ENCODE measurements at places on chromosomes 7 and 10. TPM values are rescaled to one million over a fixed set of nuclear protein-coding genes. Genes with fewer than 3 reads are reported as not detected.

SRRM3 gene
- 6.1 TPM for total RNA-seq

NFE2L3 gene
- 9.8 TPM for total RNA-seq

PPP3CB gene
- 111 TPM for total RNA-seq

SPAG6 gene
- total RNA-seq, result 0.41 TPM

IGFBP3 gene
- 6.1 TPM for total RNA-seq

NAT16 gene
- 0.82 TPM for total RNA-seq

CCDC3 gene
- 18.8 TPM for total RNA-seq

STEAP1B gene
- 2.4 TPM for total RNA-seq

DNA sequence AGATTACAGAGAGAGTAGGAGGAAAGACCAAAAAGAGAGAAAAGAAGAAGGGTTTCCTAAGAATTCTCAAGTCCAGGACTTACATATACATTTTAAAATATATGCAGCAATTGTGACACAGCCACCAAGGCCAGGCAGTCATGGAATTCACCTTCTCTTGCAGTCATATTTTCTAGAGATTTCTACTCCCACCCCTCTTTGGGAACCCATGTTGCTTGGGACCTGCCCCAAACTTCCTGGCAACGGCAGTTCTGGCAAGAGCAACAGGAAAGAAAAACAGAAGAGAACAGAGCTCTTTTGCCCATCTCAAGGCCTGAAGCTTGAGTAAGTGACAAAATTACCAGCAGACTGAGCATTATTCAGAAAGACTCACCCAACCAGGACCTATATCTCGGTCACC, 128.3 kb upstream of the ASAH2 start:
- no peak for DNase-seq

- no peak for DNase-seq
Measured at GRCh38 chr10:132438091-132439024, 41.4 kb downstream of the PWWP2B start.

DNA sequence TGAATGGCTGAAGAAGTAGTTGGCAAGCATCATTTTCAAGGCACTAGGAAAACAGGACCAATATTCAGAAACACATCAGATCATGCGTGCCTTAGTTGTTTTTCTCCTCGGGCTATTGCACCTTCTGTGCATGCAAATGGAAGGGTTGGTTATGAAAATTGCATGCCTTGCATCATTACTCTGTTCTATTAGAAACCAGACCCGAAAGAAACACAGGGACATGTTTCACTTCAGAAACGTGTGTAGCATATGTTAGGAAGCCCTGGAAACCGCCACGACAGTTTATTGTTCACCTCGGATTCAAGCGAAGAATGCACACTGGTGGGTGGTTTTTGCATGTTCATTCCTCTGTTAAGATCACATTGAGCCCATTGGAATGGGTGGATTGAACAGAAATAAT, 214.7 kb downstream of the FRMD4A start:
- DNase-seq, result no peak

DNA sequence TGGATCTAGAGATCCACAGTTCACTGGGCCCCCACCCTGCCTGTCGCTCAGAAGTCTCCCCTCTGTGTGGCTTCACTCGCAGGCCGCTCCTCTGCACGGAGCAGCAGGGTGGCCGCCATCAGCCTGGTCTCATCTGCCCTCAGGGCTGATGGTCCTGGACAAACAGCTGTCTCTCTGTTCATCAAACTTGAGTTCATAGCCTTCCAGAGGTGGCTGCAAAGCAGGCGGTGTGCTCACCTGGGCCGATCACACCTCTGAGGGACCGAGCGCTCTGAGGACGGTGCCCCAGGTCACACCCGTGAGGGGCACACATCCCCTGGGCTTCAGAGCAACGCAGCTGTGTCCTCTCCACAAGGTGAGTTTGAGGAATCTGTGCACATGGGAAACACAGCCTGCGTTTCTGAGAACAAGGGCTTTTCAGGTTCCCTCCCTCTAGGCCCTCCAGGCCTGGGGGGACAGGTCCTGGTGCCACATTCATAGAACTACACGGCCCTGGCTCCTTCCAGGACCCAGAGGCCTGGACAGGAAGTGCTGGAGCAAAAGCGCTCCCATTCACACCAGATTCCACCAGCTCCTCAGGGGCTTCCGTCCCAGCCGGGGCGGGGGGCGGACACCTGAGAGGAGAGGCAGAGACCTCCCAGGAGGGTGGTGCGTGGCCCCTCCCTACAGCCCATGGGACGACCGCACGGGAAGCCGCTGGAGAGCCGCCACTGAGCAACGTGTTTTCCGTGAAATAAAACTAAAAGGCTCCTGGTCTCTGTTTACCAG, 31.2 kb upstream of the FAM20C start:
- no peak for DNase-seq

DNA sequence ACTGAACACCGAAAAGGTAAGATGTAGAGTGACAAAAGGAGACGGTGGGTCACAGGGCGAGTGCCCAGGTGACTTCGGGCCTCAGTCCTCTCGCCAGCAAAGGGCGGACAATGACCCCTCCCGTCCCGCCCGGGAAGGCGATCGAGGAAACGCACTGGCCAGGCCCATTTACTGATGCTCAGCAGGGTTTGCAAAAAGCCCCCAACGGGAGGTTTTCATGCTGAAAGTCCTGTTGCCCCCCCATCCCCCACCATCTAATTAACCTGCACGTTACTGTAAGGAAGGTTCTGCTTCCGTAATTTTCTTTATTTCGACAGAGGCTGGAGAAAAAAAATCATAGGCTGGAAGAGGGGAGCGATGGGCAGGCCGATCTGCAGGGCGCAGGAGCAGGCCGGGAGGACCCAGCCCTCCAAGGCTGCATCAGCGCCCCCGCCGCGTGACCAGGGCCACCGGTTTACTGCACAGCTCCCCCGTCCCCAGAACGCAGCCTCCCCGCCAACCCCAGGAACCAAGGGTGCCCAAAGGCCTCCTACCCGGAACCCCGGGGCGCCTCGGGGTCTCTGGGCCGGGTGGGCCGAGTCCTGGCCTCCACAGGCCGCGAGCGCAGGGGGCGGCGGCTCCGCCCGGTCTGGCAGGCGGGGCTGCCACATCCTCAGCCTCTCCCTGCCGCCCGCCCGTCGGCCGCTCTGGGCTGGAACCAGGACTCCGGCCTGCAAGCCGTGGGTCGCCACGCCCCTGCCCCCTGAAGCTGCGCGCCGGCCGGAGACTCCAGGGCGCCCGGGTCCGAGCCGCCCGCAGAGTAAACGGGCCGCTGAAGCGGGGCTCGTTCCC, 613 bp downstream of the OAT start:
- DNase-seq, result peak; percentile 58

GRCh38 chr7:131027287-131027773, 293.3 kb upstream of the KLF14 start:
- no peak for DNase-seq

DNA sequence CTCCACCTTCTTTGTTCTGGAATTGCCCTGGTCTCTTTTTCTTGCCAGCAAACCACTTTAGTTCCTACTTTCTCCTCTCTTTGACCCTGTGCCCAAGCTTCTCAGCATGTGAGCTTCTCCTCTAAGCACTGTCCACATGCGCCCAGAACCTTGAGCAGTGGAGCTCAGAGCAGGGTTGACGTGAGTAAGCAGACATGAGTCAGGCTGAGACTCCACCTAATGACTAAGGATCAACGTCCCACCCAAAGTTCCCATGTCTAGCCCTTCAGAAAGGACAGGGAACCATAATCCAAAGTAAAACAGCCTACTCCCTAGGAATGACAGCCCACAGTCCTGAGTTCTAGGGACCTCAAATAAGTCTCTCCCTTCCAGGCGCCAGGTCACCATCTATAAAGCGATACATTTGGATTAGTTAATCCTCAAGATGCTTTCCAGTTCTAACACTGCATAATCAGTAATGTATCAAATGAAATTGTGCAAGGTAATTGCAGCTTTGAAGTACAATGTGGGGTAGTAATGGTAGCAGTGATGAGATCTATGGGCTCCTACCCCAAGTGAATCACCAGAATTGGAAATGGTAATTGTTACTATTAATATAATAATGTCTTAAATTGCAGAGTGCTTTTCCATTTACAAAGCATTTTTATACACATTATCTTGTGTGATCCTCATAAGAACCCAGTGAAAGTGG, 44.5 kb downstream of the KCNMA1 start:
- DNase-seq, result no peak

DNA sequence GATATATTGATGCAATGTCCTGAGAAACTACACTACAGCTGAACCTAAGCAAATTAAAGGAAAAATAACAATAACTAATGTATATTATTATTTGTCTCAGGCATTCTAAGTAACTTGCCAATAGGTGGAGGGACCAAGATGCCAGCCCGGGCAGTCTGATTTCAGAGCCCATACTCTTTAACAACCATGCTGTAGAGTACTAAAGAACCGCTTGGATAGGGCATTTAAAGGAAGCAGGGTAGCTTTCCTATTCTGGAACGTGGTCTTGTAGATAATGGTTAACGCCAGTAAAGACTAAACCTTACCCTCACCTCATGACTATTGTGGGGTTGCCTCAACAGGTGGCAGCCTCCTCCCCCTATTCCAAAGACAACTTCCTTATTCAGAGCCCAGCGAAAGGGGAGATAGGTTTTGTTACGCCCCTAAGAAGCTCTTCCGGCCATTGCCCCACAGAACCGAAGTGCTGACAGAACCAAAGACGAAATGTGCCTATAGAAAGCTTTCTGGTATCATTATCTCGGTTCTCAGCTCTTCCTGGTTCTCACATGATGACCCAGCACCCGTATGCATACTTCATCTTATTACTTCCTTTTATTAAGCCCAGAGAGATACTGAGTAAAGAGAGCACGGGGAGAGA, 707 bp upstream of the C1GALT1 start:
- DNase-seq, result peak; percentile 33

DNA sequence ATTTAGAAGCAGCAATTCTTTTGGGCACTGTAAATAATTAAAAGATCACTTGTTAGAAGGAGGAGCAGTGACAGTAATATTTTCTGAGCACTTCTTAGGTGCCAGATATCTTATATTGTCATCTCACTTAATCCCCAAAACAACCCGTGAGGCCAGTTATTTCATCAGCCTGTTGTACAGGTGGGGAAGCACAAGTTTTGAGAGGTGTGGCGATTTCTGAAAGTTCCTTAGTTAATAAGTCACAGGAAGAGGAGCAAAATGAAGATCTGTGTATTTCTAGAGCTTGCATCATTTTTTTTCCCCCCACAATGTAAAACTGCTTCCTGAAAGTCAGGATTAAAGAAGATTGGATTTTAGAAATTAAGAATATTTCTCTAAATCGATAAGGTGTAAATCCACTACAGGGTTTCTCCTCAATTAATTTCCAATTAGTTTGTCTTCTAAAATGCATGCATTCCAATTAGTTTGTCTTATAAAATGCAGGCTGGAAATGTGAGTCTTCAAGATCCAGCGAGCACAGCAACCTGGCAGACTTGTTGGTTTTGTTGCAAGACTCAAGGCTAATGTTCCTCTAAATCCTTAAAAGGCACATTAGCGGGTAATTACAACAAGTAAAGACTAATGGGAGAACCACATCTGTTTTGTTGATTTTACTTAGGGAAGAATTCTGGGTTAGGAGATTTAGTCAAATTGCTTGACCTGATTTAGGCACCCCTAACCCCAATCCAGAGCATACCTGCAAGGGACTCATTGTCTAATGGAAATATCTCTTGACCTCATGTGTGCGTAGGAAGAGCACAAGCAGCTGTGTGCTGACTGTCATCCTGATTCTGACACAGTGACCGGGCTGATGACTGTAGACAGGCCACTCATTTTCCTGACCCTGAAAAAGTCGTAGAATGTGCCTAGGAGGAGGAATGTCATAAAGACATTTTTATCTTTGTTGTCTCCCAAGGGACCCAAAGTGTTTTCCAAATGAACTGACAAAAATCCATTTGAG, 272.0 kb downstream of the BAMBI start:
- DNase-seq, result no peak

- no peak for DNase-seq
Measured at GRCh38 chr7:122970740-122971725, 24.5 kb downstream of the TAS2R16 start.

DNA sequence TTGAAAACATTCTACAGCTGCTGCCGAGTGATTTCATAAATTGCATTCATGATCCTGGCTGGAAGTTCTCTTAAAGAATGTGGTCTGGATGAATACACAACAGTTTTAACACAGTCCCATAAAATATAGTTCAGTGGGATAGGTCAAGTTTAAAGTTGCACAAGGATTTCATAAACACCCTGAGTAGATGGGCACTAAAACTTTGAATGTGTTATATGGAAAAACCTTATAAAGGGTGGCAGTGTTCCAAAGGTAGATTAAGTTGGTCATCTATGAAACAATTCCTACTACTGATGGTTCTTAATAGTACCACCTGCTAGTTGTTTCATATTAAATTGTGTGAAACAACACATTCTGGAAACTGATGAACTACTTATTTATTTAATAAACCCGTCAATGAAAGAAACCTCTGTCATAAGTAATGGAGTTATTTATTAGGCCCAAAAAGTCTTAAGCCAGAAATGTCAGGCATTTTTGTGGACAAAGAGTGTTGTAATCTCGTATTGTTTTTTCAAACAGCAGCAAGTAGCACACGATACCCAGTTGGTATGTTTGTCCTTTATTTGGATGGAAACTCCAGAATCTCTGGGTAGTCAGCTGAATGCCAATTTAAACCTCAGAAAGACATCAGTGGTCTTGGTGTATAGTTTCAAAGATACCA, 14.3 kb upstream of the RPA3 start:
- no peak for DNase-seq

- DNase-seq, result no peak
Measured at GRCh38 chr7:2717293-2718261, 29.6 kb downstream of the AMZ1 start.

DNA sequence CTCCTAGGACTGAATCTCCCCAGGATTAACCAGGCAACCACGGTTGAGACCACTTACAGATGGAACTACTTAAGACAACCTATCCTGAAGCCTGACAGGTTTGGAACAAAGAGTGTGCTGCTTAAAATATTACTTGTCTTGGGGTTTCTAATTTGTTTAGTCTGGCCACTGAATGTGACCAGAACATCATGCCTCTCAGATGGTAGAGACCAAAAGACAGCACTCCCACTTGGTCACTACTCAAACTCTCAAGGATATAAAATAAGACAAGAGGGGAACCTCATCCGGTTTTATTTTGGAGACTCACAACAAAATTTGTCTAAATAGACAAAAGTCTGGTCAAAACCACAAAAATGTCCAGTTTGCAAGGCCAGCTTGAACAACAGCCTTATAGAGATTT, 15.3 kb downstream of the MRPL32 start:
- DNase-seq, result no peak

DNA sequence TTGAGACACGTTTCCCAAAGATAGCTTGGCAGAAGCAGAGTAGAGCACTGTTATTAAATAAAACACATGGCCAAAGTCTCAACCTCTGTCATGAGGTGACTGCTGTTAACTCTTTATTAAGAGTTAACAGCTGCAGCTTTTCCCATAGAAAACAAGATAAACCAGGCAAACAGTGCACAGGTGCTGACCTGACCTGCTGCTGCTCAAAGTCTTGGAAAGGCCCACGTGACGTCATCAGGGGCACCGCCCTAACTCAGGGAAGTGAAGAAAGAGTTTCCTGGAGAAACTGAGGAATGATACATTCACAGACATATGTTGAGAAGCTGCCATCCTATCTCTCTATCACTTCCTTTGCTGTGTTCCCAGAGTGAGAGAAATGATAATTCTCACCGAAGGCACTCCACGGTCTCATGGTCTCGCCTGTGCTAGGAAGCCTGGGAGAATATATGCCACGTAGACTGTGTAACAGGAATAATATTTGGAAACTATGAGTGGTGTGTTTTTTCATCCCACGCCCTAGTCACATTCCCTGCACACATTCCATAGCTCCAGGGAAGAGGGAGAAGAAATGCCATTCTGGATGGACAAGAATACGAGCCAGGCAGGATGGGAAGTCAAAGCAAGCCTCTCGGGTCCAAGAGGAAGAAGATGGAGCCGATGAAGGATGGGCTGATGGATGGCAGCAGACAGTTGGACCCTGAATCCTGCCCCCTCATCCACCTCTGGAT, 146.2 kb upstream of the NFE2L3 start:
- DNase-seq, result no peak

- no peak for DNase-seq
Measured at GRCh38 chr7:130845581-130846085, 111.6 kb upstream of the KLF14 start.

Data from frontal cortex (tissue), 4 donors.